ENCODE measurements at places on chromosomes 4 and X.

- no peak for DNase-seq
Observed at GRCh38 chrX:11135564-11136185, 24.5 kb downstream of the HCCS start.

GRCh38 chr4:163505374-163505773 lies 10.9 kb downstream of the TMA16 start:
- DNase-seq: no peak

DNA sequence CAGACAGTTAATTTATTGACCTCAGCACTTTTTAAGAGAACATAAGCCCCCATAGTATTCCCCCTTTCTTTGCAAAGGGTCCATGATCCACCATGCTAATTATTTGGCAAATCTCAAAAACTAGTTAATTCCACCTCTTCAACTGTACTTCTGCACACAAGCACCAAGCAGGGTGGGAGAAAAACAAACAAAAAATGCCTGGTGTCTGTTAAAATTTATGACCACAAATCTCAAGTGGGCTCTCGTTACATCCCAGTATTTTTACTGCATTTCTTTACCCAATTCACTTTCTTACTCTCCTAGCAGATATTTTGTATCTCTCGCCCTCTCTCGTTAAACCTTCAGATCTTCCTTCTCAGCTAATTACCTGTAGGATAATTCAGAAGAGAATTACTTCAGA lies 6.1 kb downstream of the ARSJ start:
- DNase-seq: no peak

GRCh38 chr4:119955256-119955655 lies 111.4 kb downstream of the MAD2L1 start:
- DNase-seq: no peak

DNA sequence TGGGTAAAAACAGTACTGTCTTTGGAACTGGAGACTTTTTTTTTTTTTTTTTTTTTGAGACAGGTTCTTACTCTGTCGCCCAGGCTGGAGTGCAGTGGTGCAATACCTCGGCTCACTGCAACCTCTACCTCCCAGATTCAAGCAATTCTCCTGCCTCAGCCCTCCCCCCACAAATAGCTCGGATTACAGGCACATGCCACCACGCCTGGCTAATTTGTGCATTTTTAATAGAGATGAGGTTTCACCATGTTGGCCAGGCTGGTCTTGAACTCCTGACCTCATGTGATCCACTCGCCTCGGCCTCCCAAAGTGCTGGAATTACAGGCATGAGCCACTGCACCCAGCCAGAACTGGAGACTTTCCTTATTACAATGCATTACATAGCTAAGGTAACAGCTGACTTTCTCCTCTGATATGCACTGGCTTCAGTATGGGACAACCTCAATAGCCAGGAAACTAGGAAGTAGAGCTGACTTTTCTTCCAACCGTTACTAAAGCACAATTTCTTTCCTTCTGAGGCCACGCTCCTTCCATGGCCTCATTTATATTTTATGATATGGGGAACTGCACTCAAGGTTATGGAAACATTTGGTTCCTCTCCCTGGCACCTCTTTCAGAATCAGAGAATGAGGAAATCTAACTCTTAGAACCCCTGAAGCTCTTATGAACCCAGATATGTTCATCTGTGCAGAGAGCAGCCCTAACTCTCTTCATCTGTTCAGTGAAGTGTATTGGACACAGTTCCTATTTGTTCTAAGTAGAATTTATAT lies 53.5 kb upstream of the FAM9B start:
- DNase-seq: no peak

DNA sequence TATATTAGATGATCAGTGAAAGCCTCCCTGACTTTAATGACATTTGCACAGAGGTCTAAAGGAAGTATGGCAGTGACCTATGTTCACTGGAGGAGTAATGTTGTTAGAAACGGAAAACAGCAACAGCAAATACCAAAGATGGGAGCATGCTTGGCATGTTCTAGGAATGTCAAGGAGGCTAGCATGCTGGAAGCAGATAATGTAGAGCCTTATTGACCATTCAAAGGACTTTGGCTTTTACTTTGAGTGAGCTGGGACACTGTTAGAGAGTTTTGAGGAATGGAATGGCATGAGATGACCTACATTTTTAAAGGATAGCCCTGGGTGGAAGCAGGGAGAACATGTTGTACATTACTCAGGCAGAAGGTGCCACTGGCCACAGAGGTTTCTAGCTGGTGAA lies 6.0 kb downstream of the RPA4 start:
- DNase-seq: no peak

DNA sequence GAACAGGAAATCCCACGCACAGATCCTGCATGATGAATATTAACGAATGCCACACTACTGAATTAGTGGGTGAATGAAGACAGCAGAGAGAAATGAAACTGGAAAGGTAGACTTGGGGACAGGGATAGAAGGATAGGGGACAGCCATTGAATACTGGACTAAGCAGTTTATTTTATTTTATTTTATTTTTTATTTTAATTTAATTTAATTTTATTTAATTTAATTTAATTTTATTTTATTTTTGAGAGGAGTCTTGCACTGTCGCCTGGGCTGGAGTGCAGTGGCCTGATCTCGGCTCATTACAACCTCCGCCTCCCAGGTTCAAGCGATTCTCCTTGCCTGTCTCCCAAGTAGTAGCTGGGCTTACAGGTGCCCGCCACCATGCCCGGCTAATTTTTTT lies 385.2 kb downstream of the GPAT3 start:
- DNase-seq: no peak

DNA sequence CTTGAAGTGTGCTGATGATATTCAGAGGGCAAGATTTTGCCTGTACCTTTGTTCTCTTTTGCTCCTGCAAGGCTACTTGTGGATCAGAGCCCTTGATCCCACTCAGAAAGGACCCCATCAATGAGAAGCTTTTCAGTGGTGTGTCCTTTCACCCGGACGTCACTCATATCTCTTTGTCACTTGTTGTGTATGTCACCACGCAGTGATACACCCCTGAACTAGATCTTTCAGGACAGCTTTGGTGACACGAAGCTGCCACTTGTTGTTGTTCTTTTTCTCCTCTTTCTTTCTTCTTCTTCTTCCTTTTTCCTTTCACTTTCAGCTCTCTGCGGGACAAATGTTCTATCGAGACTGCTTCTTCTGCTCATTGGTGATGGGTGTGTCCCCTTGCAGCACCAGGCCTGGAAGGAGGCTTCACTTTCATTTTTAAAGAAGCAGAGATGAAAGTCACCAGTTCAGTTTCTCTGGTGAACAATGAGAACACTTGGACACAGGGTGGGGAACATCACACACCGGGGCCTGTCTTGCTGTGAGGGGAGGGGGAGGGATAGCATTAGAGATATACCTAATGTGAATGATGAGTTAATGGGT lies 83.6 kb downstream of the NBDY start:
- DNase-seq: no peak

Measured in NCI-H2081 treated with DMSO at 0.1 percent for 48 hours (cell line).